Stimulated activated CD8-positive, alpha-beta memory T cell treated with anti-CD3 and anti-CD28 coated beads, Interleukin-4, amount 100 ng/mL, for 1 hour (primary cell): ENCODE measurements at places on chromosomes 7 and 10.

GRCh38 chr10:85724215-85724614 lies 642.4 kb downstream of the GRID1 start:
- no peak for DNase-seq

GRCh38 chr10:70198696-70199466 lies 28.6 kb upstream of the SAR1A start:
- no peak for DNase-seq

DNA sequence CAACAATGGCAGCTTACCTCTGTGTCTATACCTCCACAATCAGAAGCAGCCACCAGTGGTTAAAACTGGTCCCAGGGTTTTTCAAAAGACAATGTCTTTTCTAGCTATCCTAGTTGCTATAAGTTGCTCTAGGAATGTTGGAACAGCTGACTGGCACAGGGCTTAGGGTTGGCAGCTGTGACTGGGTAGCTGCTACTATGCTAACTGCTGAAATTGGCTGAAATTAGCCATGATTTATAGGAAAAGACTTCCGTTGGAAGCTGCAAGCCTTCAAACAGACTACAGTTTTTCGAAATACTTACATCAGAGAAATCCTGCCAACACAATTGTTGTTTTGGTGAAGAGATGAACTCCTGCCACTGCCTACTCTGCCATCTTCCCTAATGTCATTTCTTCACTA lies 102.3 kb downstream of the MKX start:
- no peak for DNase-seq

DNA sequence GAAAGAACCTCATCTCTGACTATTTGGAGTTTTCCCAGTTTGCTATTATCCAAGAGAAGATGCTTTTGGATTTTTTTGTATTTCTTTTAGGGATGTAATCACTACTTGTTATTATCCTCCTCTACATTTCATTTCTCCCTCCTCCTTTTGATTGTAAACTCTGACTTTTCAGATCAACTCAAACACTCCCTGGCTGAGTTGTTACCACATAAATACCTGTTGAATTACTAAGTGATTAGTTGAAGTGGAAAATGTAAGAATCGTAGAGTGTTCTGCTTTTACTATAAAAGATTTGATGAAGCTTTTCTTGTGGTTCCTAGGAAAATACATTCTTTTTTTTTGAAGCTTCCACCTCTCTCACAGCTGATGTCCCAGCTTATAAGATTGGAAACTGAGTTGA lies 164.1 kb upstream of the C1GALT1 start:
- DNase-seq: no peak

GRCh38 chr10:70963271-70963670 lies 74.9 kb upstream of the PCBD1 start:
- DNase-seq: no peak

DNA sequence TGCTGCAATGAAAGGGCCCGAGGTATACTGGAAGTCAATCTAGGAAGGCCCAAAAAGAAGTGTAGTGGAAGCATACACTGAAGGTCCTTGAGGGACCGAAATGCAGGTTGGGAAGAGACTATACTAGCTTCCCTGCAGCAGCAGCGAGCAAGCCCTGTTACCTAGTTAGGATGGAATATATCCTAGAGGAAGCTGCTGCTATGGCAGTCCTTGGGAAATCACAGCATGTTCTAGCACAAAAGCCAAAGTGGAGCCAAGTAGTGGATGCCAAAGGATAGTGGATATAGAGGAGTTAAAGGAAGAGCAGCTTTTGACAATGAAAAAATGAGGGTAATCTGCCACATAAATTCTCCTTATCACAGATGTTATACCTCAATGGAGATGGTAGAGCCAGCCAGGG lies 123.8 kb upstream of the STARD3NL start:
- no peak for DNase-seq

GRCh38 chr7:135366843-135367508 lies 133.3 kb downstream of the STRA8 start:
- DNase-seq: no peak

- no peak for DNase-seq
These were observed 167.9 kb downstream of the NEURL1 start for GRCh38 chr10:103661198-103661950.

DNA sequence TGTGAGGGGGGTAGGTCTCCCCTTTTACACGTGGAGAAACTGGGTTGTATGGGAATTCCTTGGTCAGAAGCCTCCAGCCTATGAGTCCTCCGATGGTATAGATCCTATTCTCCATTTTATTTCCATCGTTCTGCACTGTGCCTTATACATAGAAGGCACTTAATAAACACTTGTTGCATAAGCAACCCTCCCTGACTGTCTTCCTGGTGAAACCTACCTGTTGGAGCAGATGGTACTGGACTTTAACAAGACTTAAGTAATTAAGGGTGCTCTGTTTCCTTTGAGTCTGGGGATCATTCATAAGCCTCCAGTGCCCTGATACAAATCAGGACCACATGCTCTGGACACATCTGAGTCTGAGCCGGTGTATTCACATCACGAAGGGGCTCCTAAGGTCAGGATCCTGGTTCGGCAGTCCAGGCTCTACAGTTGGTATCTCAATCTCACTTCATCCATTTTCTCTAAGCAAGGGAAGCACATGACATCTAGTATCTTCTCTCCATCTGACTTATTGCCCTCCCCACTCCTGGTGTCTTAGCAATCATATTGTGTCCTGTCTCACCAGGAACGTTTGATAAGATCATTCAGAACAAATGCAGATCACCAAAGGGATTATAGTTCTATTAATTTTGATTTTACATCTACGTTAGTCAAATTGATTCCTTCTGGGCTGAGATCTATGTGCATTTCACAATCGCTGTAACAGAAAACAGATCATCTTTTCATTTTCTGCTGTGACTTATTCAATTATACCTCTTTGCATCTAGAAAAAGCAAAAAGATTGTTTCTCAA lies 22.8 kb upstream of the EZH2 start:
- DNase-seq: no peak

GRCh38 chr10:58341947-58342346 lies 7.1 kb downstream of the UBE2D1 start:
- no peak for DNase-seq

DNA sequence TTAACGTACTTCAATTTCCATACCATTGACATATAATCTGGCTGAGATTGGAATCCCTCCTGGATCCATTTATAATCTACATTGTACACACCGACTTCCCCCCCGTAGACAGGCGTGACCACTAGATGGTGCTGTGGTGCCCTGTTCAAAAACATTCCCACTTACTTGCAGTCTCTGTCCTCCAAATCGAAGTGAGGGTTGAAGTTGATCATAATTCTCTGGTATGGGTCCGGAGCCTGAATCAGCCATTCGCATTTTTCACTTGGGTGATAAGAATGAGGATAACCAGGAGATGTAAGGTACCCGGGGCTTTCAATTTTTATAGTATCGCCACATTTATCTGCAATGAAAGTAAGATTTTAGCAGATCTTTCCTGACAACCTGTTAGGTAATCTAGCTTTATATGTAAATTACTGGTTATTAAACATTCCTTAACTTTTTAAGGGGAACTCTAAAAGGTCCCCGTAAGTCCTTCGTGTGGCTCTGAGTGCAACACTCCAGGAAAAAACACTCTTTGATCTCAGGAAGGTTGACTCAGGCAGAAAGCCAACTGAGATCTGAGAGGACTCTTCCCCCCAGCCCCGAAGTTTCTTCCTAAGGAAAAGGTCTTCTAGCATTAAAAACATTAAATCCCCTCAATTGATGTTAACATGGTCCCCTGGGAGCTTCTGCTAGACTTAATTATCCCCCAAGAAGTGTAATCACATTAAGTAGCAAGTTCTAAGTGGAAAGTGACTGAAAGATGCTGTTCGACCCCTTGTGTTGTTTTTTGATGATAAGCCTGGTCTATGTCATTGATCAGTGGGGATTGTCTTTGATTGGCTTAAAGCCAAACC lies 3.7 kb downstream of the NRP1 start:
- peak; percentile 69 for DNase-seq

DNA sequence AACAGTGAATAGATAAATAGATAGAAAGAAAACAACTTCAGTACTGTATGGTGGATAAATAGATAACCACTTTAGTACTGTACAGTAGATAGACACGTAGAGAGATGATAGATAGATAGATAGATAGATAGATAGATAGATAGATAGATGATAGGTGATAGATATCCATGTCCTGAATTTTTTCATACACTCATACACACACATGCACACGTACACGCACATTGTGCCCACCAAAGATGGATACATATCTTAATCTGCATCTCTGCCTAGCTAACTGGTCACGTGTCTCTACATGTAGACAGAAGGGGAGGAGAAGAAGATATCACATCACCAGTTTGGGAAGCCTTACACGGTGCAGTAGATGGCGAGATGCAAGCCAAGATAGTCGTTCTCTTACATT lies 99.2 kb downstream of the ARID5B start:
- DNase-seq: no peak

- no peak for DNase-seq
These were observed 117.9 kb downstream of the FANK1 start for GRCh38 chr10:126014309-126014708.

- no peak for DNase-seq
These were observed 24.6 kb upstream of the WNT2 start for GRCh38 chr7:117347480-117347879.

DNA sequence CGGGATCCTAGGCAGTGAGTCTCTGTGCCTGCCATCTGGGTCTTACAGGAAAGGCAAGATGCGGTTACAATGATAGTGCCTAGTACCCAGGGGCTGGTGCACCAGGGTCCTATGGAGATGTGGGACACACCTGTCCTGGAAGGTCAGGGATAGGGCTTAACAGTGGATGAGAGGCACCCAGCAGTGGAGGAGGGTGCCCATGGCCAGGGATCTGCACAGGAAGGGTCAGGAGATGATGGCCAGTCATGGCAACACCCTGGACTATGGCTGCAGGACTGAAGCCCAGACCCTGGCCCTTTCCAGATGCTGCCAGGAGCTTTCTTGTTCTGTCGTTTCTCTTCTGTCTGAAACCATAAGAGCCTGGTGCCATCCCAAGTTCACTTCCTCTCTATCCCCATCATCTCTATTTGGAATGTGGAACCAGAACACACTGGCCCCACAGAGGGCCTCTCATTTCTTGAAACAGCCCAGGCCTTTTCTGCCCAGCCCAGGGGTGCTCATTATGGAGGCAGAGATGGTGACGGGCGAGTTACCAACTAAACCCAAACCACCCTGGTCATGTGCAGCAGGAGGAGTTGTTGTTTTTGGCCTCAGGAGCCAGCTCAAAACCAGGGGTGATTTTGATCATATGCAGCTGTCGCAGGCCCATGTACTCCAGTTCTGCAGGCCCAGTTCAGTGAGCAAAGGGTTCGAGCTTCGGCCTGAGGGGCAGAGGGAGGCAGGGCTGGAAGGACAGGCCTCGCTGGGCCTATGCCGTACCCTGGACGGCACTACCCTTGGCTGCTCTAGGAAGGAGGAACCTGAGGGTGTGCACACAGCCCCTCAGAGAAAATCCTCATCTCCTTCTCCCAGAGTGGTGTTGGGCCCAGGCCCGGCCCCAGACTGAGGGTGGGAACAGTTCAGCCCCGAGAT lies 52.6 kb upstream of the GDF10 start:
- no peak for DNase-seq

DNA sequence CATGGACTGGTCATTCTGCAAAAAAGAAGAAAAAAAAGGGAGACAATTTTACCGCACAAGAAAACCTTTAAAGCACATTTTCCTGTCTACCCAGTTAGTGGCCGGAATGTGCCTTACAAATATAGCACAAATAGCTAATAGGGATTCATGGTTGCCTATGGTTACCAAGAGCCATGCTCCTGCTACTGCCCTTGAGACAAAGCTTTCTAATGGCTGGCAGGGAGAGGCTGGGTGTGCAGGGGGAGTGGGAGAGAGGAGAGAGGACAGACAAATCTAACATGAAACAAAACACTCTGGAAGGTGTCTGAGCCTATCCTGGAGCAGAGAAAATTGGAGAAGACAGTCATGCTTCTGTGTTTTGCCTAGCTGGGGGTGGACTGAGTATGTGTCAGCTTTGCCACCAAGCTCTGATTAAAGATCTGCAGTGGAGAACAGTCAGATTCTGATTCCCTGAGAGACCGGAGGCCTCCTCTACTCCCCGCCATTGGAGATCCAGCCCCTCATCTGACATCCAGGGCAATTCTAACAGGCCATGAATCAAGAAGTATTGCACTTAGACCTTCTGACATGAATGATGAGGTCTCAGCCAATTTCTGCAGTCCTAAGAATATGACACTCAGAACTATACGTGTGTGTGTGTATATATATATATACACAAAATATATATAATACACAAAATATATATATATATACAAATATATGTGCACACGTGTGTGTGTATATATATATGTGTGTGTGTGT lies 80.2 kb downstream of the PRTFDC1 start:
- DNase-seq: no peak

- no peak for DNase-seq
These were observed 15.0 kb downstream of the SNX8 start for GRCh38 chr7:2299131-2299829.
